Large intestine (tissue), 12 donors: ENCODE measurements at places on chromosomes 1 and 21. TPM values are rescaled to one million over a fixed set of nuclear protein-coding genes. Genes with fewer than 3 reads are reported as not detected.

DNA sequence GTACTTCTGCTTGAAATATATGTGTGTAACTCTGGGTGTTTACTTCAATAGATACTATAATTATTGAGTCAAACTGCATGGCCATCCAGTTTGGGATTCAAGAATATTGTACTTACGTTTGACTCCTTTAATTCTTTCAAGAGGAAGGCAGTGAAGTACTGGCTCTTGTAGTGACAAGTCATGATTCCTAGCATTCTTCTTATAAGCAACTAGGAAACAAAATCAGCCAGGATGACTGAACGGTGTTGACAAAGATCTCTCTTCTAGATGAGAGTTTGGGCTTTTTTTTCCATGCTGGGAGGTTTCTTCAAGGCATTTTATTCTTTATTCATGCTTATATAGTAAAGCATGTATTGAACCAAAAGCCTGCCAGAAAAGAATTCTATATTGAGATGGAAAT lies 58.3 kb downstream of the CLEC20A start:
- no peak for DNase-seq

DNA sequence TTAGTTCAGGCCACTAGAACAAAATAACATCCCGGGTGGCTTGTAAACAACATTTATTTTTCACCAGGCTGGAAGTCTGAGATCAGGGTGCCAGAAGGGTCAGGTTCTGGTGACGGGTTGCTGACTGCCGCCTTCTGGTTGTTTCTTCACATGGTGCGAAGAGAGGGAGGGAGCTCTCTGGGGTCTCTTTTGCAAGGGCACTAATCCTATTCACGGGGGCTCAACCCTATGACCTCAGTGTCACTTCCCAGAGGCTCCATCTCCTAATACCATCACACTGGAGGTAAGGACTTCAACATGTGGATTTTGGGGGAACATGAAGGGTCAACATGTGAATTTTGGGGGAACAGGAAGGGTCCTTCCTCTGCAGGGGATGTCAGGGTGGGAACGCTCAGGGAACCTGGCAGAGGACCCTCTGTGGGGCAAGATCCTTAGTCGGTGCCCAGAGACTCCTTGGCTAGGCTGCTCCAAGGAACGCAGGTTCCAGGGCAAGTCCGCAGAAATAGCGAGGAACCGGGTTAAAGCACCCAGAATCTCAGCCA lies 8.7 kb upstream of the C2CD2 start:
- DNase-seq = no peak

DNA sequence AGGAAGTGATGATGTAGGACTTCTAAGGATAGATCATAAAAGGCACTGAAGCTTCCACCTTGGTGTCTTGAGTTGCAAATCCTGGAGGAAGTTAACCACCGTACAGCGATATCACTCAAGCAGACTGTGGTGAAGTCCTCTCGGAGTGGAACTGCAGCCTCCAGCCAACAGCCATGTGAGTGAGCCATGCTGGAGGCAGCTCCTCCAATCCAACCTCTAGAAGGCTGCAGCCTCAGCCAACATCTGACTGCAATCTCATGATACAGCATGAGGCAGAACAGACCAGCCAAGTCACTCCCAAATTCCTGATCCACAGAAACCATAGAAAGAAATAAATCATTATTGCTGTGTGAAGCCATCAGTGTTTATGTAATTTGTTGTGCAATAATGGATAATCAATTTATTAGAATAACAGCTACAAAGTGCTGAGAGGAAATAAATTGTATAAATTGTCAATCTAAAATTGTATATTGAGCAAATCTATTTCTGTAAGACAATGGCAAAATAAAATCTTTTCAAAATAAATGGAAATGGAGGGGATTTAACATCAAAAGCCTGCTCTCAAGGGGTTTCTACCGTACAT lies 65.0 kb downstream of the PRSS38 start:
- no peak for DNase-seq

DNA sequence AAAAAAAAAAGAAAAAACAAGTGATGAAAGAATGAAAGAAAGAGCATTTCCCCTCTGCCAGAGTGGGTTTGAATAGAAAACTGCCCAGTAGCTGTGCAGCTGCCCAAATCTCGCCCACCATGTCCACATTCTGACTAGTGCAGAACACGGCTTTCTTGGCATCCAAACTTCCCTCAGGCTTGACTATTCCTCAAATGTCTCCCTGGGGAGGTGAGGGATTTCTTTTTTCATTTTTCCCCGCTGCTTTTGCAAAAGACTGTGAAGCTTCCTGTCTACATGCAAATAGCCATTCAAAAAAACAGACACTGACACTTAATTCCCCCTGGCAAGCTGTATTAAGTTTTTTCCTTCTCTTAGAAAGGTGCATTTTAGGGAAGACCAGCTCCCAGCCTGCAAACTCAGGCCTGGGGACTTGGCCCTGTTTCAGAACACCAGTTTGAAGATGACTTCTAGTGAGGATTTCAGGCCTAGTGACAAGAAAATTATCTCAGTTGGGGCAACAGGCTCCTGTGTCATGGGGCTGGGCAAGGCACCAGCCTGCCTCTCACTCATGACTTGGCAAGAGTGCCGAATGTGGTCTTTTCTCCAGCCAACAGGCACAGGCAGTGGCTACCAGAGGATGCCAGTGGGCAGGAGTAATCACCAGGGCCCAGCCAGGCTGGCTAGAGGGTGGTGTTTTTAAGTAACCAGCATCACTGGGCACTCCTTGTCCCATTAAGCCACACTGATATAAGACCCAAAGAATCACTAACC lies 178.1 kb upstream of the NFIA start:
- DNase-seq = no peak

The CRP gene
- polyA plus RNA-seq = not detected

DNA sequence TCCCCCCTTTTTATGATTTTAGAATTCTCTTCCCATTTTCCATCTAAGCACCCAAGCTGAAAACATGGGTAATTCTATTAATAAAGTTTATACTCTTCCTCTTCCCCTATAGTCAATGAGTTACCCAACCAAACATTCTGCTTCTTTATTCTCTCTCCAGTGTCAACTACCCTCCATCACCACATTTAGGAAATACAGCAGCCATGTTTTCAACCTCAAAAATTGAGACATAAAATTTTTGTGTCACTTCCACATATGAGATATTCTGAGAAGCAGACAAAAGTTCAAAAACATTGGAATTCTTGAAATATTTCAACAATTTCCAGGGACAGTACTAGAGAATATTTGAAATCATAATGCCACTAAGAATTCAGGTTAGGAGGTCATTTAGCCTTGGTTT lies 64.8 kb upstream of the ATP1A1 start:
- DNase-seq = no peak

The FCAMR gene
- 5.3 TPM for polyA plus RNA-seq

The SYT11 gene
- 19.0 TPM for polyA plus RNA-seq
